ENCODE measurements at places on chromosomes 5 and 9.

- DNase-seq: no peak
Observed at GRCh38 chr5:148833122-148833521, 6.7 kb downstream of the ADRB2 start.

- no peak for DNase-seq
Observed at GRCh38 chr5:174984863-174985262, 260.5 kb downstream of the MSX2 start.

DNA sequence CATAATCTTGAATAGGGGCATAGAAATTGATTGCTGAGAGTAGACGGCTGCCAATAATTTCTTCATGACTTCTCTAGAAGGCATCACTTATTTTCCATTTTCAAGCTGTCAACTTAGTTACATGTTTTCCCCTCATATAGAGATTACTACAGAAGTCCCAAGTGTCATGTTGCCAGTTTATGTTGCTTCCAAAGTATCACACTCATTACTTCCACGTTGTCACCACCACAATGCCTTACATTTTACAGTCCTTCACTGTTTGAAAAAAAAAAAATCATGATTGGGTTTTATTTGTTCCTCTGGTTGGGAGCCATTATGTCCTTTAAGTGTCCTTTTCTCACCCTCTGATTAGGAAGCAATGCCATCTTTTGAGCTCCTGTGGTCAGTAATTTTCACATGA is 2144.6 kb upstream of the ACO1 start:
- DNase-seq: no peak

- DNase-seq: no peak
Observed at GRCh38 chr9:98964911-98965336, 21.2 kb downstream of the COL15A1 start.

GRCh38 chr5:135429301-135430134 is 17.6 kb downstream of the DCANP1 start:
- DNase-seq: no peak

DNA sequence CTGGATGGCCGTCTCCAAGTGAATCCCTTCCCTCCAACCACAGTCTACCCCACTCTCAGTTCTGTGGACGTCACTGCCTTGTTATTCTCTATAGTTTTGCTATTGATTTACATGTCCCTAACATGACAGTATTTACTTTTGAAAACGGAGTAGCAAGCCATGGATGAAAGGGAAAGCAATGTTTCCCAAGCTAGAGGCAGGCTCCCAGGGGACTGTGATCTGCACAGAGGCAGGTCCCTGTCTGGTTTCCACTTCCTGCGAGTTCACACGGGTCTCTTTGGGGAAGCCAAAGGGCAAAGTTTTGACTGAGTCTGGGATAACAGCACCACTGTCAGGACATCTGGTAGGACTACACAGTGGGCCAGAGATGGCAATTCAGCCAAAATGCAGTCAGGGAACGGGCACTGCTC is 12.7 kb downstream of the C9orf153 start:
- DNase-seq: no peak

Data from GM04504 (cell line).